ENCODE measurements at places on chromosomes 7 and 10. TPM values are rescaled to one million over a fixed set of nuclear protein-coding genes. Genes with fewer than 3 reads are reported as not detected.
A peak's percentile ranks its signal among the peaks of the same experiment; 100 is the strongest.

The CDK14 gene
- total RNA-seq: 52.3 TPM

The UNC5B gene
- total RNA-seq: 9.2 TPM

The NODAL gene
- total RNA-seq: not detected

The RET gene
- total RNA-seq: 2.7 TPM

The A1CF gene
- total RNA-seq: not detected

GRCh38 chr7:134842886-134843430, 63.5 kb downstream of the CALD1 start:
- DNase-seq: no peak

DNA sequence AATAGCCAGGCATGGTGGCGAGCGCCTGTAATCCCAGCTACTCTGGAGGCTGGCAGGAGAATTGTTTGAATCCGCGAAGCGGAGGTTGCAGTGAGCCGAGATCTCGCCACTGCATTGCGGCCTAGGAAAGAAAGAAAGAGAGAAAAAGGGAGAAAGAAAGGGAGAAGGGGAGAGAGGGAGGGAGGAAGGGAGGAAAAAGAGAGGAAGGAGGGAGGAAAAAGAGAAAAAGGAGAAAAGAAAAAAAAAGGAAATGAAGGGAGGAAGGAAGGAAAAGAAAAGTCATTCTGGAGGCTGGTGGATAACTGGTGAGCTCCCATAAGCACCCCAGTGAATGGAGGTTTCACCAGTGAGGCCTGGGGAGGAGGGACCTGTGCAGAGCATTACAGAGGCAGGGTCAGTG, 7.6 kb upstream of the OGDHL start:
- no peak for DNase-seq

DNA sequence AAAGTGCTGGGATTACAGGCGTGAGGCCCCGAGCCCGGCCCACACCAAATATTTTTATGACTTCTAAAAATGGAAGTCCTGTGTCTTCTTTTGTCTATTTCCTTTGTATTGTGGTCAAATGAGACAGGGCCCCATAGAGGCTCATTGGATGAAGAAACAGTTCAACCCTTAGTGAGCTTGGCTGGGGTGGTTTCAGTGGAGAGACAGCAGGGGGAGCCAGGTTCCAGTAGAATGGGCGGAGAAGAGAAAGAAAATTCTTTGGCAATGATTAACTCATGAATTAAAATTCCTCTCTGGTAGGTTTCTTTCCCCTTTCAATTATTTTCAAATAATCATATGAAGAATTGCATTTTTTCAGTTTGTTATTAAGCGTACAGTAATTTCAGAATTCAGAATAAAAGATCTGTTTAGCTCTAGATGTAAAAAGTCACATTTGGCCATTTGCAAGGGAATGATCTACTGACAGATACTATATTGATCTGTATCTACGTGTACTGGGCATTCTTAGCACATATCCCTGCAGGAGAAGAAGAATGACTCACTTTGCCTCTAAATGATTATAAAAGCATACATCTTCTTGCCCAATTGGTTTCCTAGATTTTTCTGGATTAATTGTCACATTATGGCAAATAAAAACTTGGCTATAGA, 43.2 kb downstream of the PNLIPRP3 start:
- DNase-seq: peak; percentile 43

DNA sequence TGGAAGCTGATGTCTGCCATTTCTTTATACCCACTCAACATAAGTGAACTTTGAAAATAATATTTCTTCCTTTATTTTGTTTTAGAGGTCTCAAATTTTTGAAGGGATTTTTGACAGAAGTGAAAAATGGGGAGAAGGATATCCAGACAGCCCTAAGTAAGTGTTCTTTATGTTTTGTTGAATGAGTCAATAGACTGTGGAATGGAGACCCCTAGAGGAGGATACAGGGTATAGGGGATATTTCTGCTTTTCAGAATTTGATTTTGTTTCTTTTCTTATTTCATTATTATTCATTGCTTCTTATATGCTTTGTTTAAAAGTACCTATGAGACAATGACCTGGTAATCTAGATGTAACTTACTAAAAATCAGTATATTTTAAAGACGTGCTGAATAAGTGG, 34.4 kb downstream of the PLEKHA8 start:
- DNase-seq: peak; percentile 10

DNA sequence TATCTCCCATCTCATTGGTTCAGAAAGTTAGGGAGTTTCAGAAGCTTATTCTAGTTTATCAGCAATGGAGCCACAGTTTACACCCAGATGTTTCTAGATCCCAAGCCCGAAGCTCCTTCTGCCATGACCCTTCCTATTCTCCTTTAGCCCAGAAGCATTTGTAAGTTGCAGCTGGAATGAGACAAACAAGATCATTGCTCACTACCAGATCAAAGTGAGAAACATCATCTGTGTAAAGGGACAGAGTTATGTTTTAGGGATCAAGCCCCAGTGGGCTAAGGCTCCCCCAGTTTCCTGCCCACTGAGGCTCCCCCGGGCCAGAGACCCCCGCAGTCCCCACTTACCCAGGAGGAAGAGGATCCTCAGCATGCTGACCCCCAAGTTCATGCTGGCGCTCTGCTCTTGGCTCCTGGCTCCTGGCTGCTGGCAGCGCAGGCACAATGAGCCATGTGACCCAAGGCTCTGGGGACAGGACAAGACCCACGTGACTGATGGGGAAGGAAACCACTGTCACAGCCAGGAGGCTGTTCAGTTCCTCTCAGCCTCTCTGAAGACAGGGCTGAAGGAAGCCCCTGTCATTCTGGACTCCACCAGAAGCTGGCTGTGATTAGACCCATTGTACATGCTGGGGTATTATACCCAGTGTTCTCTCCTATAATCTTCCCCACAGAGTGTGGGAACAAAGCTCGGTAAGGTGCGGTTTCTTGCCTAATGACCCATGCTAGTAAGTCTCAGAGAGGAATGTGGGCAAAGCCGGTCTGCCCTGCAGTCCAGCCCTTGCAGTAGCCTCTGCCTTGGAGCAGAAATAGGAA, at the start of gene TMEM273:
Gene TMEM273, minus strand, starts transcription at position 442 of the 812 bp plus-strand sequence. Its CDS starts 55 bp downstream, at position 387.
- peak; percentile 65 for DNase-seq

- no peak for DNase-seq
Measured at GRCh38 chr10:13977861-13978532, 352.7 kb downstream of the FRMD4A start.

DNA sequence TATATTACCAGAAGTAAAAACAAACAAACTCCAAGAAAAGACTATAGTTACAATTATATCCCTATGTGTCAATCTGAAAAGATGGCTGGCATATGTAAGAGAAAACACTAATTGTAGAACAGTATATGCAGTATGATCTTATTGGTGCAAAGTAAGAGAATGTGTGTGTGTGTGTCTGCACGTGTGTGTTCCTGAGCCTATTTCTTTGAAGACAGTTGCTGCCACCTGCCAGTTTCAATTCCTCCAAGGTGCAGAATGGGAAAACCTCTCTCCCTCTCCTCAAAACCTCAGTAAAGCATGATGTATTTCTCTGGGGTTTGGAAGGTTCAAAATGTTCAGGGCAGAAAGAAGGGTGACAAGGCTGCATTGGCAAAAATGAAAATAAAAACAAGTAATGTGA, 8.8 kb upstream of the SFTPA1 start:
- DNase-seq: no peak

GRCh38 chr10:126569513-126570244, 100.8 kb downstream of the C10orf90 start:
- no peak for DNase-seq

DNA sequence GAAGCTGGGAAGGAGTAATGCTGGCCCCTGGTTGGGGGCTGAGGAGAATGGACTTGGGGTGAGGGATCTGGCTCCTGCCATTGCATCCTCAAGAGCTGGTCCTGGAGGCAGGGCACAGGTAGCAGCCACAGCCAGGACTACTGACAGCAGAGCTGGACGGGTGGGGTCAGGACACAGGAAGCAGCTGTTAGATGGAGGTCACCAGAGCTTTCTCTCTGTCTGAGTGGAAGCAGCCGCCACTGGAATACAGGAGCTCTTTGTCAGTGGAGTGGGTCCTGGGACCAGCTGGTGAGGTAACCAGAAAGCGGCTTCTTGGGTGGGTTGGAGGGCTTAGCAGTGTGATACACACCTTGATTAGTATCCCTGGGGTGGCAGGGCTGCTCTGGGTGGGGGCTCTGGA, 58.1 kb upstream of the AQP1 start:
- no peak for DNase-seq
